ENCODE measurements at places on chromosomes 3 and 15.
A peak's percentile ranks its signal among the peaks of the same experiment; 100 is the strongest.

- DNase-seq = no peak
Observed at GRCh38 chr3:49296781-49297411, 19.9 kb upstream of the C3orf62 start.

- DNase-seq = no peak
Observed at GRCh38 chr3:62611541-62612240, 238.3 kb upstream of the FEZF2 start.

DNA sequence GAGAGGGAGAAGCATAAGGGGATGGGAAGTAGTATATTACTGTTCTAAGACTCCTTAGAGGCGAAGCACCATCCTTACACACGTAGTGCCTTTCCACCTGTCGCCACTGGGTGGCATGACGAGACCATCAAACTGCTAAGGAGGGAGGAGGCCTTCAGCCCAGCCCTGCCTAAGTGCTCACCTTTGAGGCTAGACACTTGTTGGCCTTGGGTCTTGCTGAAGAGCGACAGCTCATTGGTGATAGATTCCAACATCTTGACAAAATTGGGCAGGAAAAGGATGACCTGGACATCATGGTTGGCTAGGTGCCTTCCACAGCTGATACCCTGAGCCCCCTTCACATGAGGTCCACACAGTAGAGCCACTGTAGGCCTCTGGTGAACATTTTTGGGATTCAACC lies 19.6 kb downstream of the CLK3 start:
- peak; percentile 67 for DNase-seq

DNA sequence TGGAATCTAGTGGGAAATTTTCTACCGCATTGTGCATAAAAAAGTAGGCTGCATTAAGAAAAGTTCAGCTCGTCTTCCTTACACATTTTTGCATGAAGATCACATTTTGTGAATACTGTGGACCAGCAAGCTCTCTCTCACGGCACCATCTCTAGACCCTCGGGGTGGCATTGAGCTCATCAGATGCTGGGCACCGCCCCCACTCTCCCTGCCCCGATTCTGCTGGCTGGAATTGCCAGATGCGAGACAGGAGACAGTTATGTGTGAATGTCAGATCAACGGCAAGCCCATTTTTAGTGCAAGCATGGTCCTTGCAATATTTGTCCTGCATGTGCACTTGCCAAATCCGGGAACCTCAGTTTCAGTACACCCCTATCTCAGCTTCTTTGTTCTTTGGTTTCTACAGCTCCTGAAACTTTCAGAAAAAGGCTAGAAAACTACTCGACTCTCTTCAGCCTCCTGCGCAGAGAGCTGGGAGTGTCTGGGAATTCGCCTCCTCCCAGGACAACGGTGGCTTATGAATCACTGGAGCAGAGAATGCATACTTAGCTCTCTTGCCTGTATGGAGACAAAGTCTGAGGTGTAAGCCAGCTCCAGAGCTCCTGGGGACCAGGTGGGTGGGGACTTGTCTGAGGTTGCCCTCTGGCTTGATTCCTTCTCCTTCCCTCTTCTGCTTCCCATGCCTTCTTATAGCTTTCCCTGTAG lies 285.2 kb upstream of the ATP10A start:
- DNase-seq = no peak

DNA sequence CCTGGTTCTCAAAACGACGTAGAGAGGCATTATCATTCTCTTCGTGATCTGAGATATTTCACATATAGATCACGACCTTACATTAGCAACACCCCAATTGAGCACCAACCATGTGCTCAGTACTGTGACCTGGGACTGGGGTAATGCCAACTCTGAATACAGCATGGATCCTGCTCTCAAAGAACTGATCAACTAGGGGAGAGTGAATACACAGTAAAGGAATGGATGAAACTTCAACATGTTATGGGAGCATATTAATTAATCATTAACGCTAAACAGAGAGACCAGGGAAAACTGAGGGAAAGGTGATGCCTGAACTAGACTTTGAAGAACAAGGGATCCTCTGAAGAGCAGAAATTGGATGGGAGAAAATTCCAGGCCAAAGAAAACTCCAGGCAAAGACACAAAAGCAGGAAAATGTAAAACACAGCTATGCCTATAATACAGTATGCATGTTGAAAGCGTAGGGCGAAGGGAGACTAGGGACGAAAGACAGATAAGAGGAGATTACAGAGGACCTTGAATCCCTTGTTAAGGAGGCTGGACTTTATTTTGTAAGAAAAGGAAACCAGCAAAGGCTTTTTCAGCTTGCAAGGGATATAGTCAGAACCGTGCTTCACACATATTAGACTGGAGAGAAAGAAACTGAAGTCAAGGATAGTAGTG lies 105.7 kb downstream of the ANO10 start:
- no peak for DNase-seq

GRCh38 chr3:127420829-127421228 lies 133.0 kb upstream of the PRR20G start:
- no peak for DNase-seq

DNA sequence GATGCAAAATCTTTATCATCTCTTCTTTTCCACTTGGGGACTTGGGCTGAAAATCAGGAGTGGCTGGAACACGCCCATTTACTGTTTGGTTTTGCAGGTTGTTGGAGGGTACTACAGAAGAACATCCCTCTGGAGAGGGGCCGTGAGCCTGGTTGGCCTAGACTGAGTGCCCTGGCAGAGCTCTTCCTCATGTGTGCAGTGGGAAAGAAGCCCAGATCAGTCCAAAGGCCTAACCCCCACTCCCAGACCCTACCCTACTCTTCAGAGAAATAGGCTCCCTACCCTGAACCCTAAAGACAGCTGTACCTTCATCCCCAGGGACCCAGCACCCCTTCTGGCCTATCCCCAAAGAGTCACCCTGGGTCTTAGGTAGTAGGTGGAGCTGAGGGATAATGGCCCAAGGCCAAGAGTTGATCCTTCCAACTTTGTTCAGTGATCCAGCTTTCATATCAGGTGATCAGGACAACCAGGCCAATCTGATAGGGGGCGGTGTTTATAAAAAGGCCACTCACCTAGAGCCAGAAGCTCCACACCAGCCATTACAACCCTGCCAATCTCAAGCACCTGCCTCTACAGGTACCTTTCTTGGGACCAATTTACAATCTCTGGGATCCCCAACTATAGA lies at the start of gene CYP1A2:
CYP1A2 (plus strand) TSS at position 524 of the 625 bp plus-strand sequence. CDS start 894 bp downstream, outside the sequence.
- no peak for DNase-seq

GRCh38 chr3:1207904-1208303 lies 115.1 kb downstream of the CNTN6 start:
- no peak for DNase-seq

GRCh38 chr15:70169147-70169546 lies 71.4 kb upstream of the TLE3 start:
- DNase-seq = no peak

GRCh38 chr3:47007001-47007400 lies 27.5 kb downstream of the NBEAL2 start:
- no peak for DNase-seq

GRCh38 chr3:186985661-186986364 lies 55.5 kb downstream of the ST6GAL1 start:
- DNase-seq = no peak

DNA sequence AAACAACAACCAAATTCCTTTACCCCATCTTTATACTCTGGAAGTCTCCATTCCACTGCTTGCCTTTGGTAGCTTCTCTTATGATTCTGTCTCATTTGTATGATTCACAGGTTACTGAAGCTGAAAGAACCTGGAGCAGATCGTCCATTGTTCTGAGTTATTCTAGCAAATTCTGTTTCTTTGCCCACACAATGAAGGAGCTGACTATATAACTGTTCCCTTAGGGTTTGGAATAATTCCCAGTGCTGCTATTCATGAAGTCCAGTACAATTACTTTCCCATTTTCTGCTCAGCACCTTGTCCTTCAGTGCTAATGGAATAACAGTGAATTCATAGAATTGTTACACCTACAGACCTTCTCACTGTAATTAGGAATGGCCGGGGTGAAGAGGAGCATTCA lies 167.8 kb downstream of the CHST2 start:
- DNase-seq = no peak
